ENCODE measurements at places on chromosomes 4 and X.

GRCh38 chr4:132527817-132528216, 621.3 kb upstream of the PCDH10 start:
- no peak for DNase-seq

GRCh38 chr4:149933883-149934282, 118.2 kb upstream of the IQCM start:
- DNase-seq: no peak

GRCh38 chr4:57504139-57504538, 394.0 kb upstream of the IGFBP7 start:
- no peak for DNase-seq

DNA sequence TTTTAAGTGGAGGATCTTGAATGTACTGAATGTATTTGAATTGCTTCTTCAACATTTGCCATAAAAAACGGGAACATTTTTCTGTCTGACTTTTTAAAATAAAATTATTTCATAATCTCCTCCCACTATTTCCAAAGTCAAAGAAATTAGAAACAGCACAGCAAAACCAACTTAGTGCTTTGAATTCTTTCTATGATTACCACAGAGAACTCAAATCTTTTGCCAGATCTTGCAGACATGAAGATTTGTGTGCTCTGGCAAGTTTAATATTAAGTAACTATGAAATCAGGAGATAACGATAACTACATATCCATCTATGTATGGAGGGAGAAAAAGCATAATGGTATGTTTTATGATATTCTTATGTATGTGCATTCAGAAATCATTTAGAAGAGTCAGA, 982.2 kb downstream of the PCDH7 start:
- no peak for DNase-seq

GRCh38 chr4:140704964-140705363, 51.2 kb downstream of the TBC1D9 start:
- DNase-seq: no peak

- no peak for DNase-seq
Measured at GRCh38 chr4:124092541-124092984, 620.0 kb downstream of the ANKRD50 start.

DNA sequence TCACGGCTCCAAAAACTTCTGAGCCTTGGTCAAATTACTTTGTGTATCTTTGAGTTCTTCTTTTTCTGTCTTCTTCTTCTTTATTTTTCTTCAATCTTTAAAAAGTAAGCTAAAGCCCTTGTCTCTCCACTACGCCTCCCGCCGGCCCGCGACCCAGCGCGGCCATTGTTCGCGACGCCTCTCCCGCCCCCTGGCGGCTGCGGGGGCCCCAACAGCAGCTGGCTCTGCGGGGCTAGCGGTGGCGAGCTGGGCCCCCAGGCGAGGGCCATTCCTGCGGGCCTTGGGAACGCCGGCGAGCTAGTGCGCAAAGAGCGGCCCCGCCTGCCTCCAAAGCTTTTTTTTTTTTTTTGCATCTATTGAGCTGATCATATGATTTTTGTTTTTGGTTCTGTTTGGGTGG, 119.1 kb downstream of the TGIF2LX start:
- DNase-seq: no peak

DNA sequence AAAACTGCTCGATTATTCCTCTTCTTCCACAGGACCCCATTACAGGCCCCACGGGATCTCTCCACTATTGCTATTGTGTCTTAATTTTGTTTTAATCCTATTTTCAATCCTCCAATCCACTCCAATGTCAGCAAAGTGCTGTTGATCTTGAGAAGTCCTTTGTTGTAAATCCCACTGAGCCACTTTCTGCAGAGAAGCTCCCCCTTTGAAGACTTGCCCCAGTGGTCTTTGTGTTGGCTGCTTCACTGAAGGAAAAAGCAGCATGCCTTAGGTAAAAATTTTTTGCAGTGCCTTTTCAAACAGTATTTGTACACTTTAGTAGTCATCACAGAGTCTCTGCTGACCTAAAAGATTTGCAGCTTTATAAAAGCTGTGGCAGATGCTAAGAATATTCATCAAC, 252.0 kb upstream of the SLC7A11 start:
- no peak for DNase-seq

GRCh38 chrX:56758456-56758855, 29.4 kb downstream of the NBDY start:
- no peak for DNase-seq

GRCh38 chr4:3036131-3036952, 38.0 kb downstream of the HTT-AS start:
- DNase-seq: no peak

DNA sequence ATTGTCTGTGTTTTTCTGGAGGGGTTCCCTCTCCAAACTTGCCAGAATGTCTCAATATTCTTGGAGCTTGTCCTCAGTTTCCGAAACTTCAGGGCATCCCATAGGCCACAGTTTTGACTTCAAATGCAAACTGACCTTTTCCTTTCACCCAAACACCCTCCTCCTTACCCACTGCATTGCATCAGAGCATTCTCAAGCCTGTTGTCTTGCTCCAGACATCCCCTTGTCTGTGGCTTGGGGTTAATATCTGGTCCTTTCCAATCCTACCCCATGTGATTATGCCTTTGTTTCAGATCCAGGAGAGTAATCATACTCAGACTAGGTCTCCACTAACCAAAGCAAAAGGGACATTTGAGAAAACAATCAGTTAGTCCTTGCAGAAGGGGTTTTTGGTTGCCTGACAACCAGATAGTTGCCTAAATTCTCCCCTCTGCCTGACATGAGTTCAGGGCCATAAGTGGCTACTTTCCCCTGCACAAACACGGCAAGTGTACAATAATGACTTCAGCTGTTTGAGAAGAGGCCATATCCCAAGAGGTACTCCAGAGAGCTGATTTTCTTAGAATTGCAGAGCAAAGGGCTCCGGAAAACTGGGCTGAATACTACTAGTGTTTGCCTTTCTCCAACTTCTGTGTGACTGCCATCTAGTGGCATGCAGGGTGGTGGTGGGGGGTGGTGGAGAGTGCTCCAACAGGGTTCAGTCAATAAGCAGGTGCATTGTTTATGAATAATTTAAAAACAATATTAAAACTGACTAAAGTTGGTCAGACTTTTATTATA, 130.2 kb downstream of the CHRDL1 start:
- DNase-seq: no peak

DNA sequence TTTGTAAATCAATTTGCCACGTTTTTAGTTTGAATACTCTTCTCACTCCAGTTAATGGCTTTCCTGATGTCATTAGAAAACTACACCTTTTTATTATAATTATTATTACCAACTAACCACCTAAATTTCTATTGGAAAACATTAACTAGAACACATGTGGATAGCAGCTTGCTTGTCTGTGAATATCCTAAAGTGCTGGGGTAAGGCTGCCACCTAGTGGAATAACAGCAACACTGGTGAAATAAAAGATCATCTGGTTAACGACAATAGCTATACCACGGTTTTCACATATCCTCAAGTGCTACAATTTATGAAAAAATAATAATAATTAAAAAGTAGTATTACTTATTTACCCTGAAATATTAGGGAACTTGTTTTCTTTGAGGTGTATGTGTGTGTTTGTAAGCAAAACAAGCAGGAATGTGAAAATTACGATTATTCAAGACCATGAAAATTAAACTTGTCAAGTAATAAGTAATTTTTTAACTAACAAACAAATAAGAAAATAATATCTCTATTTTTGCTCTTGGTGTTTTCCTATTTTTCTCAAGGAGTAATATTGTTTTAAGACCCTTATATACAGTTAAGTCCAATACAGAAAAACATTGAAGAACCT, 130.1 kb upstream of the TECRL start:
- no peak for DNase-seq

DNA sequence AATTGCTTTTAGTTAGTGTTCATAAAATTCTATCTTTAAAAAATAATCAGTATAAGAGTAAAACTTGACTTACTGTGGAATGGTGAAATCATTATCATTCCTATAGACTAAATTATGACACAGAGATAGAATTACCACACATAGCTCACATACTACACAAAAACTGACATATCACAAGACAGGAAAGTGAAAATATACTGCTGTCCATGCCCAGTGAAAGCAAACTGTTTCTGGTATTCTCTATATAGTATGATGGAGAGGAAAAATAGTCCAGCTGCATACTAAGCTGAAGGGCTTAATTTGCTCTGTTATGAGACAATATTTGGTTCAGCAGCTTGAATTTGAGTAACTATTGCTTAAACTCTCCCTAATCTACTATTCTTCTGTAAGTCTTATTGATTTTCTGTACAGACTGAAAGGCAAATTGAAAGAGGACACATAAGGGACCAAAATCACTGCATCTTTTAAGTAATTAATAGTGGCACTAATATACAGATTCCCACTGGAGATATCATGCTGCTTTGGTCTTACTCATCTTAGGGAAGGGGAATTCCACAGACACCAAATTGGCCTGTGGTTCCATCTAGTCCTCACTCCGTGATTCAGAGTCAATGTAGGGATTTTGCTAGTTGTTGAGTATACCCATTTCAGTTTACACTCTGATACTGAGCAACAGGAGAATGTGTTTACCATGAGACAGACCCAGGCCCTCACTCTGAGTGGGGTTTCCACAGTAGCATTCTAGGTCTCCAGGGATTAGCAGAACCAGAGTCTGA, 47.4 kb upstream of the AGA start:
- no peak for DNase-seq

DNA sequence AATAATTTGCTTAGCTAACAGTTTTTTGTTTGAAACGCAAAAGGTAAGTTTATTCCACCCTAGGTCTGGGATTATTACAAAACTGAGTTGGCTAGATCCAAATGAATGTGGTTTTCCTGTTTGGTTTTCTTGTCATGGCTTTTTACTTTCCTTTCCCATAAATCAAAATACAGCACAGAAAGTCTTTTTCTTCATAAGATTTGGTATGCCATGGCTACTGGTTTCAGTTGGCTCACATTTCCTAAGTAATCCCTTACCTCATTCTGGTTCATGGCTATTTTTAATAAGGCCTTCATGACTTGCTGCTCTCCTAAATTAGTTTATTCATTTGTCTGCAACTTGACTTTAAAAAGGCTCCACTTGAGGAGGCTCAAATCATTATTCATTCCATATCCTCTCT, 12.9 kb upstream of the PAK3 start:
- DNase-seq: no peak

GRCh38 chr4:151417164-151417571, 8.2 kb downstream of the FHIP1A start:
- DNase-seq: no peak

GRCh38 chr4:42460043-42460442, 62.8 kb downstream of the SHISA3 start:
- DNase-seq: no peak

DNA sequence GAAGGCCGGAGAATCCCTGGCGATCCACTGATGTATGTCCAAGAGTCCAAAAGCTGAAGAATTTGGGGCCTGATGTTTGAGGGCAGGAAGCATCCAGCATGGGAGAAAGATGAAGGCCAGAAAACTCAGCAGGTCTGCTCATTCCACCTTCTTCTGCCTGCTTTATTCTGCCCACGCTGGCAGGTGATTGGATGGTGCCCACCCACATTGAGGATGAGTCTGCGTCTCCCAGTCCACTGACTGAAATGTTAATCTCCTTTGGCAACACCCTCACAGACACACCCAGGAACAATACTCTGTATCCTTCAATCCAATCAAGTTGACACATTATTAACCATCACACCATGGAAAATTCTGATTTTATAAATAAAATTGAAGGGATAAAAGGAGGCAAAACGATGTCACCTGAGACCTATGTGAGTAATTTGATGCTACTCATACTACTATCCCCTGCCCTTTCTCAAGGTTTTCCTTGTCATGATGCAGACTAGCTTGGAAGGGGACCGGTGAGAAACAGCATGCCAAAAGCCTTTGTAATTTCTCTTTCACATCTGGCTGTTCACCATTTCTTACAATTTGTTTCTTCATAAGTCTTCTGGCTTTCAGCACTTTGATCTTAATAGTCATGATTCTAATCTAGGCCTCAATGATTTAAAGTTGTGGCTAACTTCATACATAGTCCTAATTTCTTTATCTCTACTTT, 9.7 kb upstream of the PYURF start:
- no peak for DNase-seq

DNA sequence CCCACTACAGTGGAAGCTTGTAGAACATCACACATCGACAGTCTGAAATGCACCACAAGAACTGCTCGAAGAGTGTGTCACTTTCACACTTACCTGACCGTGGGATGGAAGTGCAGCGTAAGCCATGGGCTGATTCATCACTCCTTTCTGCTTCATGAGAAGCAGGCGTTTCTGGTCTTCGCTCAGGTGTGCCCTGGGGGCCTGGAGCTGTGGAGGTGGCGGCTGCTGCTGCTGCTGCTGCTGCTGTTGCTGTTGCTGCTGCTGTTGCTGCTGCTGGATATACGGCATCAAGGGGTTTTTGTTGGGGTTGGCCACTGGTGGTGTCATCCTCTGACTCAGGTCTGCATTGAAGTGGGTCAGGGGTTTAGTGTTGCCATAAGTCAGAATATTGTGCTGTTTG, 223.6 kb downstream of the MGST2 start:
- DNase-seq: no peak

DNA sequence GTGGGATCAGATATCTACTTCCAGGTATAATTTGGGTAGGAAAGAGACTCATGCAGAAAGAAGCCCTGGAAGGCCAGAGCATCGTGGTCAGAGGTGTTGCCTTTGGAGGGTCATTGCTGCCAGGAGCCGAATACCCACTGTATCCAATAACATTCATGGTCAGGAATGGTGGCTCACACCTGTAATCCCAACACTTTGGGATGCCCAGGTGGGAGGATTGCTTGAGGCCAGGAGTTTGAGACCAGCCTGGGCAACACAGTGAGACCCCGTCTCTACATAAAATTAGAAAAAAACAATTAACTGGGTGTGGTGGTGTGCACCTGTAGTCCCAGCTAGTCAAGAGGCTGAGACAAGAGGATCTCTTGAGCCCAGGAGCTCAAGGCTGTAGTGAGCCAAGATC, 10.9 kb upstream of the F11 start:
- DNase-seq: no peak

DNA sequence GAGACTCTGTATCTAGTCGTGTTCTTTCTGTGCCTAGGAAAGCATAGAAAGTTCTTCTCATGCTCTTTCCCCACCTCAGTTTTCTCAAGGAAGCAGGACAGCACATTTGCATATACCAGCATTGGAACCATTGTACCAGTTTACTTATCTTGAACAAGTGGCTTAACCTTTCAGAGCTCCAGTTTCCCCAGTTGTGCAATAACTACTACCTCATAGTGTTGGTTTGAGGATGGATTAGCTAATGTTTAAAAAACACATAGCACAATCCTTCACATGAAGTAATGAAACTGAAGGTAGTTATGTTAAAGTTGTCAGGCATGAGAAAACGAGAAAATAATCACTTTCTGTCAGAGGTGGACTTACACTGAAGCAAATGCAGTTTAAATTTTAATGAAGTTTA, 92.2 kb upstream of the H2AZ1 start:
- no peak for DNase-seq

- DNase-seq: no peak
Measured at GRCh38 chrX:74525116-74525515, 89.3 kb downstream of the RLIM start.

GRCh38 chrX:41922431-41923151, 763 bp downstream of the CASK start:
- no peak for DNase-seq

DNA sequence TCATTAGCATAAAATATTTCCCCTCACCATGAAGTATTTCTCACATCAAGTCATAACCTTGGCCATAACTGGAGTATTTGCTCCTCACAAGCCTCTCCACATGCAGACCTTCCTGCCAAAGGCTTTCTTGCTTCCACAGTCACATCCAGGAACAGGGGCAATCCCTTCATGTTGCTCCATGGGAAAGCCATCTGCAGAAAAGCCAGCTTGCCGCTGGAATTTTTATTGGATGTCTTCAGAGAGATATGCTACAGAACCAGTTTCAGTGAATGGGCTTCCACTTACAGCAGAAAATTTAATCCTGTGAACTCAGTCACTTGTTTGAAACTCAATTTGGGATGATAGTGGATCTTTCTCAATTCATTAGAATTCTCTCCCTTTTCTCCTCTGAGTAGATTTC, 3.2 kb upstream of the CDKN2AIP start:
- DNase-seq: no peak
